ENCODE measurements at places on chromosomes 3 and 15.

DNA sequence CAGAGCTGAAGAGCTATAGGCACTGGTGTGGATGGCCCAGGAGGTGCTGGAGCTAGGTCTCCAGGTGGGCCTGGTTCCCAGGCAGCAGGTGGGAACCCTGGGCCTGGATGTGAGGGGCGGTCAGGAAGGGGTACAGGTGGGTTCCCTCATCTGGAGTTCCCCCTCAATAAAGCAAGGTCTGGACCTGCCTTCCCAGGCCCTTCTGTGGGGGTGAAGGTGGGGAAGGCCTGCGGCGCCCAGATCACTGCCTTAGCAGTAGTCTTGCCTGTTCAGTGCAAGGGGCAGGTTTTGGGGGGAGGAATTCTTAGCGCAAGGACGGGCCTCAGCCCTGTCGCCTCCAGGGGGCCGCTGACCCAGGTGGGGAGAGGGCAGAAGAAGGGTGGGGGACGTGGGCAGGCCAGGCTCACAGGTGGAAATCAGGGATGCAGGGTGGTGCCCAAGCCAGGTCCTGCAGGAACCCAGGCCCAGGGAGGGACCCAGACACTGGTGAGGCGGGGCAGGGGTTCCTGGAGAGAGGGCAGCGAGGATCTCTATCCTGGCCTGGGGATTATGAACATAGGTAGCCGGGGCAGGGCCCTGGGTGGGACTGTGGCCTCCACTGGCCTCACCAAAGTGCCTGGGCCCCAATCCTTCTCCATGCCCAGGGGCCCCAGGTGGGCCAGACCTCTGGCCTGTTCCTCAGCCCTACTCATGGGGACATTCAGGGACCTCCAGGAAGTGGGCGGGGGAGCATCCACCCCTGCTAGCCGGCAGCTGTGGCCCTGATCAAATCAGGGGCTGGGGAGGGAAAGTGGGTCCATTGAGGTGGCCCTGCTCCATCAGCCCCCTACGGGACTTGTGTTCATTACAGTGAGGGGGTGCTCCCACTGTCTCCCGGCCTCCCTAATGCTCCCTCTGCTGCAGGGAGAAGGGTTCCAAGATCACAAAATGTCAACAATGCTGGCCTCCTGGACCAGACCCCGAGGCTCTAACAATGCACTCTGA lies 25.3 kb downstream of the HDAC11 start:
- no peak for DNase-seq

DNA sequence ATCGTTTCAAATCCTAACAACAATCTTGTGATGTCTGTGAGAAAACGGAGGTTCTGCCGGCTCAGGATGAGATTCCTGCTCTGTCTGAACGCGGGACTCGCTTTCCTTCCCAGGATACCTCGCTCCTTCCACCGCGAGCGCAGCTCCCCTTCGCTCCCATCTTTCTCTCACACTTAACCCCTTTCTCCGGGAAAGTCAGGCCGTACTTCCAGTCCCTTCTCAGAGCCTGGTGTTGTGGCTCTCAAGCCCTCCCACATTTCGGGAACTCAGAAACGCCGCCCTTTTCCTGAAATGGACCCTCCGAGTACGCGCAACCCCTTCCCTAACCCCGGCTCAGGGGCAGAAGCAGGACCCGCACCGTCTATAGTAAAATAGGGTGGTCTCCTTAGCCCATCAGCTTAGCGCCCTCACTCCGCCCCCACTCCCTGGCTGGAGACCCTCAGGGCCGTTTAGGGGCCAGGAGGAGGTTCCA lies 378 bp upstream of the FEM1B start:
- no peak for DNase-seq

DNA sequence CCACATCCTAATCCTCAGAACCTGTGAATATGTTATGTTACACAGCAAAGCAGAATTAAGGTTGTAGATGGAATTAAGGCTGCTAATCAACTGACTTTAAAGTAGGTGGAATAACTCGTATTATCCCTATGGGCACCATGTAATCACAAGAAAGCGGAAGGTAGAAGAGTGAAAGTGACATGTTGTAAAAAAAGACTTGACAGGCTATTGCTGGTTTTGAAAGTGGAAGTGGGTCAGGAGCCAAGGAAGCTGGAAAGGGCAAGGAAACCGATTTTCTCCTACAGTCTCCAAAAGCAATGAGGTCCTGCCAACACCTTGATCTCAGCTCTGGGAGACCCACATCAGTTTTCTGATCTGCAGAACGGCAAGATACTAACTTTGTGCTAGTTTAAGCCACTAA lies 6.6 kb downstream of the TP63 start:
- DNase-seq = no peak

- no peak for DNase-seq
Observed at GRCh38 chr3:14587740-14588360, 47.7 kb upstream of the GRIP2 start.

GRCh38 chr3:4750306-4750968 lies 228.8 kb upstream of the BHLHE40 start:
- no peak for DNase-seq

GRCh38 chr3:57077630-57078343 lies 17.3 kb downstream of the SPATA12 start:
- no peak for DNase-seq

GRCh38 chr3:87979527-87979926 lies 79.3 kb downstream of the CGGBP1 start:
- DNase-seq = no peak

DNA sequence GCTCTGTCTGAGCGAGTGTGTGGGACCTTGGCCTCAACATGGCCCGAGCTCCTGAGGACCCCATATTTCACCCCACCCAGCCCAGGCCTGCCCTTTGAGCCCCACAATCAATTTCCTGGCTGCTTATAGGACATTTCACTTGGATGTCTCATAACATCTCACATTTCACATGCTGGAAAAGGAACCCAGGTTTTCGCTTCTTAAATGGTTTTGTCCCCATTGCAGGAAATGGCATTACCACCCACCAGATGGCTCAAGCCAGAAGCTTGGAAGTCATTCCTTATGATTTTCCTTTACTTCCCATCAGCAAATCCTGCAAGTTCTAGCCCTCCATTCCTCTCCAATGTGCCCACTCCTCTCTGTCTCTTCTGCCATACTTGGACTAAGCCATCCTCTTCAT lies 14.9 kb downstream of the ITGA11 start:
- no peak for DNase-seq

GRCh38 chr3:128001576-128001975 lies 50.7 kb upstream of the SEC61A1 start:
- no peak for DNase-seq

GRCh38 chr3:46208167-46208704 lies at the start of gene CCR1:
Gene CCR1, minus strand, starts transcription at chr3:46208313. Its CDS starts 4,000 bp downstream, at chr3:46204313.
- DNase-seq = peak; percentile 50

GRCh38 chr15:85778107-85778776 lies 16.5 kb downstream of the KLHL25 start:
- no peak for DNase-seq

DNA sequence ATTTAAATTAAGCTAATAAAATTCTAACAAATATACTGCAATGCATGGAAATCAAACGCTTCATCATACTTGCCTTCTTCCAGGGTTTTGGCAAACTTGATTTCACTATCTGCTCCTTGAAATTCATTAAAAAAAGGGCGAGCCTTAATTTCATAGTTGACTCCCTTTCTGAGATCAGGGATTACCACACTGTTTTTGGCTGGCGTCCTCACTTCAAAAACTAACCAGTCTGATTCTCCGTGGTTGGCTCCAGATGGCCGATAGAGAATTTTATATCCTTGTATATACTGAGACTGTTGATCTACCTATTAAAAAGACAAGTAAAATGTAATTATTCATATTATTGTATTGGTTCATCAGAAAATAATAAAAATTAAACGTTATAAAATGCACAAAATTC lies 1106.8 kb downstream of the ROBO1 start:
- DNase-seq = no peak

GRCh38 chr3:96678325-96678724 lies 136.1 kb upstream of the EPHA6 start:
- no peak for DNase-seq

DNA sequence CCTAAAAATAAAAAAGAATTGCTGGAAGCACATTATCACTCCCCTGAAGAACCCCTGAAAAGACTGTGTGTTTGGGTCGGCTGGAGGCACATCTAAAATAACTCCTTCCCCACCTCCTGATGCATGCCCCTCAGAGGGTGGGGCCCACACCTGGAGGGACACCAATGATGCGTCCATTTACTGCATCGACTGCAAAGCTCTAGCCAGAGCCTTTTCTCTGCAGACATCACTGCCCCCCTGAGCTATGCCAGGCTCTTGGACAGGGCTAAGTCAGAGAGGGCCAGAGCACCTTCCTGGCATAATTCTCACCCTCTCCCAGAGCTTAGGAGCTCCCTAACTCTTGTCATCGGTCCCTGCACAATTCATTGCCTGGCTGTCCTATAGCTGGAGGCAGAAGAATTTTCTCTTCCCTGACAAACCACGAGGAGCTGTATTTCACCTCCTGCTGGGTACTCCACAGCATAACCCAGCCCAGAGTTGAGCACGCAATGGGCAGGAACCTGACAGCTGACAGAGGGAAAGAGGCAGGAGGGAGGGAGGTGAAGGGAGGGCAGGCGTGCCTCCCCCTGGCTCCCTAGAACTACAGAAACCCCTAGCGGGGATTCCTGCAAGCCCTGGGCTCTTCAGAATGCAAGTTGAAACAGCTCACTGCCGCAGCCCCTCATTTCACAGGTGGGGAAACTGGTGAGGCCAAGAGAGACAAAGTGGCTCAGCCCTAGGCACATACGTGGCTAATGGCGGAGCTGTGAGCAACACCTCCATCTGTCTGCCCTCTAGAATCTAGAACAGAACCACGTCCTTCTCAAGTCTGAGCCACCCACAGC lies 46.6 kb downstream of the XXYLT1 start:
- DNase-seq = no peak
